NT2/D1 (cell line): ENCODE measurements at places on chromosomes 7 and 10.
A peak's percentile ranks its signal among the peaks of the same experiment; 100 is the strongest.

GRCh38 chr10:129690248-129691070, 223.4 kb downstream of the MGMT start:
- DNase-seq: no peak

GRCh38 chr10:95861386-95861785, 46.4 kb upstream of the CC2D2B start:
- no peak for DNase-seq

DNA sequence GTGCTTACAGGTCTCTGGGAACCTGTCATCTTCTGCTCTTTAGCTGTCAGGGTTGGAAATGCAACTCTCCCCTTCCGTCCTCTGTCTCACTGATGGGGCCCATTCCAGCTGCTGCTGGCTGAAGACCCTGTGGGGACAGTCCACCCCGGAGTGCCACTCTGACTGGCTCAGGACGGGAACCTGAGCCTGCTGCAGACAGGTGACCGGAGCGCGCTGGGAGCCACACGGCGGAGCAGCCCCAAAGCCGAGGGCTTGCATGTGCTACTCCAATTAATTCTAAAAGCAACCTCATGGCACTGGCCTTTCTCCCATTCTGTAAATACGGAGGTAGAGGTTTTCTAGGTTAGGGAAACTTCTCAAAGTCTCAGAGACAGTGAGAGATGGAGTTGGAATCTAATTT, 223.5 kb upstream of the PITRM1 start:
- no peak for DNase-seq

GRCh38 chr10:106467506-106467905, 697.0 kb downstream of the SORCS1 start:
- DNase-seq: peak; percentile 23

DNA sequence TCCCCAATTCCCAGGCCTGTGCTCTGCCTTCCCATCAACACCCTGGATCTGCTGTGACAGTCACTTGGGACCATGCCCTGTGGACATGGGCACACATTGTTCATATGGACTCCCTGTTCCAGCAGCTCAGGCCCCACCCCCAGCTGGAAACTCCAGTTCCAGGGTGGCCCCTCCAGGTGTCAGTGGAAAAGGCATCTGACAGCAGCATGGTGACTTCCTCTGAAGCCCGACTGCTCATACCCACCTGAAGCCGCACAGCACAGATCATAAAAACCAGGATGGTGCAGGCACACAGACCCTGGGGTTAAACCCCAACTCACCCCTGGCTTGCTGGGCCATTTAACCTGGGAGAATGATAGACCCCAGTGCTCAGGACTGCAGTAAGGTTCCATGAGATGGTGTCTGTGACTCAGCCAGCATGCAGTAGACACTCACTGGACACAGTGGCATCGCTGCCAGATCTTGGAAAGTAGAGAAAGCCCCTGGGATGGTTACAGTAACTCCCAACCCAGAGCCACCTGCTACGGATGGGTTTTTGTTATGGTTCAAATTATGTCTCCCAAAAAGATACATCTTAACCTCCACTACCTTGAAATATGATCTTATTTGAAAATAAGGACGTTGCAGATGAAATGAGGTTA, 72.6 kb upstream of the NANOS1 start:
- DNase-seq: no peak

GRCh38 chr7:140604760-140605159, 35.9 kb downstream of the DENND2A start:
- DNase-seq: no peak

GRCh38 chr10:88097536-88097935, 234.1 kb downstream of the PTEN start:
- no peak for DNase-seq

- DNase-seq: no peak
Observed at GRCh38 chr7:55730197-55730596, 132.4 kb downstream of the SEPTIN14 start.

DNA sequence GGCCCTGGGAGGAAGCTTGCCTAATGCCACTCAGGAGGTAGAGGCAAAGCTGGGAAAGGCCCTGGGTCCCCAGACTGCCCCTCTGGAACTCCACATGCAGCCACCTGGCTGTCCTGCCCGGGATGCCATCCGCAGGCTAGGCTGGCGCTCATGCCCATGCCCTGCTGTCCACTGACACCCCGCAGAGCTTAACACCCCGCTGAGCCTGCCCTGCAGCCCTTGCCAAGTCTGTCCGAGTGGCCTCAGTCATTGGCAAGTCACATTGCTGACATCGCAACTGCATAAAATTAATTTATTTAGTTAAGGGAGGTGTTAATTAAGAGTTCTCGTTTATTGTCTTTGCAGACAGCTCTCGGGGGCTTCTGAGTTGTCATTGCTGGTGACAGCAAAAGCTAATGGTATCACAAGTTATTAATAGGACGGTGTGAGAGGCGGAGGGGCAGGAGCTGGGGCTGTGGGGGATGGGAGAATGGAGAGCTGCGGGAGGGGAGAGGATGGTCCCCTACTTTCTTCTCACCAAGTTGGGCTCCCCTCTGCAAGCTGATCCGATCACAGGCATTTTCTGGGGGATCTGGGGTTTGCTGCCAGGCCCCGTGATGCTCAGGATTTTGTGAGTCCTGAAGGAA, 55.6 kb upstream of the PCBD1 start:
- DNase-seq: no peak

DNA sequence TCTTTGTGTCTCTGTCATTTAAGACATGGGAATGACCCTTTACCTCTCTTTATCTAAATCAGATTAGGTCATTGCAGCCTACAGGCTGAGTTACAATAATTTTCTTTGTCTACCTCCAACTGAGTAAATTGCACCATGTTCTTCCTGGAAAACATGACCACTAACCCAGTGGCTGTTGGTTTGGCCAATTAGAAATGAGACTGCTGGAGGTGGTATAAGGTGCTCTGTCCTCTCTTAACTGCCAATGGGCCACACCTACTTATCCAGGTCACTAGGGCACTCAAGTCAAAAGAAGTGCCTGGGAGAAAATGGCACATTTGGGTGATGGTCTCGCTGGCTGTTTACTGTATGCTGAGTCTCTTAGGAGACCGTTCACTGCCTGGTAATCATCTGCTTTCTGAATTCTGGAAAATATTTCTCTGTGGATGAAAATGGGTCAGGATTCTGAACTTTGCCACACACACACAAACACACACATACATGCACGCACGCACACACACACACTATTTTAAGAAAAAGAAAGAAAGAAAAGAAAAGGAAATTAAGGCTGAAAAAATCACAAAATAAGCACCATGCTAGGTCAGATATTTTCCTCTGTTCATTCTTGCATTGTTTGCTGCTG, 16.4 kb downstream of the STAMBPL1 start:
- no peak for DNase-seq

- no peak for DNase-seq
Observed at GRCh38 chr7:111138193-111138569, 47.3 kb downstream of the LRRN3 start.

- DNase-seq: no peak
Observed at GRCh38 chr7:25399000-25399750, 170.9 kb upstream of the NPVF start.

- DNase-seq: no peak
Observed at GRCh38 chr7:120547605-120548004, 274.6 kb downstream of the KCND2 start.

- DNase-seq: no peak
Observed at GRCh38 chr7:41917-42565, 150.3 kb upstream of the FAM20C start.

- DNase-seq: no peak
Observed at GRCh38 chr7:48084727-48085432, 4.2 kb upstream of the UPP1 start.

GRCh38 chr10:44178856-44179255, 206.0 kb downstream of the CXCL12 start:
- no peak for DNase-seq

- DNase-seq: no peak
Observed at GRCh38 chr7:77933394-77933793, 134.8 kb downstream of the PHTF2 start.

- no peak for DNase-seq
Observed at GRCh38 chr10:132477398-132478340, 59.9 kb upstream of the INPP5A start.

DNA sequence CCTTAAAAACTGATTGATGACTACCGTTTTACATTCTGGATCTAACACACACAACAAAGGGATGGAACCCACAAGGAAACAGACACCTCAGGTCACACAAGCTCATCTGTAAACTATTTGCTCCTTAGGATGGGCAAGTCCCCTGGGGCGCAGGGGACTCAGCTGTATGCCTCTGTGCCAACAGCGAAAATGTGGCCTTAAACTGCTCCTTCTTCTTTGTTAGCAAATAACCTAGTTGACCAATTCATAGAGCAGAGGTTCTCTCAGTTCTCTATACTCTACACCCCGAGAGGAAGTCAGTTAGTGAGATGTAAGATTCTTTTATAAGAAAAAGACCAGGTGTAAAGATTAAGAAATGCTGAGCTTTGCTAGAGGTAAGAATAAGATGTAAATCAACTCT, 181.9 kb upstream of the PRSS58 start:
- DNase-seq: no peak
